ENCODE measurements at places on chromosomes 12 and 14.

GRCh38 chr12:50961708-50962107 is 9.4 kb downstream of the HIGD1C start:
- DNase-seq: no peak

- no peak for DNase-seq
These were observed 1.0 kb downstream of the KCNA1 start for GRCh38 chr12:4910502-4911315.

- peak; percentile 52 for DNase-seq
These were observed 575 bp downstream of the NAA30 start for GRCh38 chr14:57390806-57391516.

GRCh38 chr14:44804391-44804790 is 157.4 kb downstream of the KLHL28 start:
- DNase-seq: no peak

GRCh38 chr14:56933446-56933845 is 123.2 kb upstream of the OTX2 start:
- no peak for DNase-seq

DNA sequence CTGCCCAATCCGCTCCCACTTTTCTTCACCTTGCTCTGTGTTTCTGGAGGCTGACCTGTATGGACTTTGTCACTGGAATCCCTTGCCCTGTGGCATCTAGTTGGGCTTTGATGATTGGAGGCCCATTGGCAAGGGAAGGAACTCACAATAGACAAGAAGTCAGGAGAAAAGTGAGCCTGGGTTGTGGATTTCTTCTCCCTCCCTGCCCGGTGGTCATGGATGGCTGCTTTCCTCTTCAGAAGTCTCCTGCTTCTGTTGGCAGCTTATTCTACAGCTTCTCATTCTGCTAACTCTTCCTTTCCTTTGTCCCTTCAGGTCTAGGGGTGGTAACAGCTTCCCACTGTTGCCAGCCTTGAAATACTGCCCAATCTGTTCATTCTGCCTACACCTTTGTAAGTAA is 13.9 kb upstream of the CCDC60 start:
- no peak for DNase-seq

GRCh38 chr14:79229383-79229909 is 981.9 kb downstream of the DIO2 start:
- DNase-seq: no peak

GRCh38 chr12:120060196-120060595 is 56.4 kb downstream of the RAB35 start:
- DNase-seq: no peak

All from HuH-7 (cell line).